ENCODE measurements at places on chromosomes 4 and X. TPM values are rescaled to one million over a fixed set of nuclear protein-coding genes. Genes with fewer than 3 reads are reported as not detected.

The FMR1NB gene
- not detected for total RNA-seq

The RBMXL3 gene
- not detected for total RNA-seq

The PRPS1 gene
- 151 TPM for total RNA-seq

The IL2 gene
- total RNA-seq = 1,394 TPM

The F9 gene
- total RNA-seq = not detected

The ARMCX4 gene
- total RNA-seq = 4.6 TPM

The MAGEA9B gene
- total RNA-seq = not detected

The NEK1 gene
- total RNA-seq = 6.6 TPM

- peak; percentile 45 for DNase-seq
Measured at GRCh38 chrX:69615779-69616456, at the start of gene EDA. Gene EDA (plus strand): TSS chrX:69616113.

- DNase-seq = no peak
Measured at GRCh38 chr4:72358483-72358882, 210.5 kb downstream of the ADAMTS3 start.

DNA sequence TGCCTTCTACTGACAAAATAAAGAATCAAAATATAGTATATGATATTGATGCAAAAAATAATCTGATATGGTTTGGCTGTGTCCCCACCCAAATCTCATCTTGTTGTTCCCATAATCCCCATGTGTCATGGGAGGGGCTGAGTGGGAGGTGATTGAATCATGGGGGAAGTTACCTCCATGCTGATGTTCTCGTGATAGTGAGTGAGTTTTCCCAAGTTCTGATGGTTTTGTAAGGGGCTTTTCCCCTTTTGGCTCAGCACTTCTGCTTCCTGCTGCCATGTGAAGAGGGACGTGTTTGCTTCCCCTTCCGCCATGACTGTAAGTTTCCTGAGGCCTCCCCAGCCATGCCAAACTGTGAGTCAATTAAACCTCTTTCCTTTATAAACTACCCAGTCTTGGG is 70.2 kb downstream of the TMEM165 start:
- DNase-seq = no peak

GRCh38 chrX:37993837-37994619 is 12.3 kb upstream of the SYTL5 start:
- no peak for DNase-seq

- DNase-seq = no peak
Measured at GRCh38 chr4:169604903-169605331, 7.5 kb downstream of the NEK1 start.

DNA sequence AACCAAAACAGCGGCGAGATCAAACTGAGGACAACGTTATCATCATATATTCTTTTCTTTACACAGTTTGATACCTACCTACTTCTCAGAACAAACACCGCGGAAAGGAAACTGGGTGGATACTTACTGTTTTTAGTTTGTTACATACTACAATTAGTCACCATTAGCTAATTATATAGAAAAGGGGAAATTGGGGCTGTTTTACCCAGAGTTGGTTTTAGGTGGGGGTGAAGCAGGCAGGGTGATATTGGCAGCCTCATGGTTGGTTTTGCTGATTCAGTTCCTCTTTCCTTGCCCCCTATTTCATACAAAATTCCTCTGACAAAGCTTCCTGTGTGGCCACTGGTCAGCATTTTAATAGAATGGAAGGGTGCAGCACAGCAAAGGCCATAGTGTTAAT is 77.8 kb downstream of the SORBS2 start:
- DNase-seq = no peak

DNA sequence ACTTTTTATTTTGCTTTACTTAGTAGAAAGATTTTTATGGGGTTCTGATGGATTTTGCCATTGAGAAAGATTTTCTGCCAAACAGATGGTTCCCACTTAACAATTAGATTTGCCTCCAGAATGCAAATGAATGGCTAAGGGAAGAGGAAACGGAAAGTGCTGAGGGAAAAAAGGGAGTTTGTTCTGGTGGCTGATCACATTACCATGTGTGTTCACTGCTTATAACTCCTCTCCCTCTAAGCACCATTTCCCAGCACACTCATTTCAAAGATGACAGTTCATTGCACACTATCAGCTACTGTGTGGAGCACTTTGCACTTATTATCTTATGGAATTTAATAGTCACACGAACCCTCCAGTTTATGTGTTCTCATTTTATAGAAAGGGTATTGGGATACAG is 68.0 kb upstream of the GRID2 start:
- no peak for DNase-seq

DNA sequence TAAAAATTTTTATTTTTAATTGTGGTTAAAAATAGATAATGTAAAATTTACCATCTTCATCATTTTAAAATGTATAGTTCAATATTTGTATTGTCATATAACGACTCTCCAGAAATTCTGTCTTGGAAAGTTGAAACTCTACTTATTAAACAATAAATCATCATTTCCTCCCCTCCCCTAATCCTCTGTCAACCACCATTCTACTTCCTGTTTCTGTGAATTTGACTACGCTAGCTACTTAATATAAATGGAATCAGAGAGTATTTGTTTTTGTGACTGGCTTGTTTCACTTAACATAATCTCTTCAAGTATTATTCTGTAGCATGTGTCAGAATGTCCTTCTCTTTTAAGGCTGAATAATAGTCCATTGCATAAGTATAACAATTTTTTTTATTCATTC is 729.0 kb upstream of the AADAT start:
- no peak for DNase-seq

DNA sequence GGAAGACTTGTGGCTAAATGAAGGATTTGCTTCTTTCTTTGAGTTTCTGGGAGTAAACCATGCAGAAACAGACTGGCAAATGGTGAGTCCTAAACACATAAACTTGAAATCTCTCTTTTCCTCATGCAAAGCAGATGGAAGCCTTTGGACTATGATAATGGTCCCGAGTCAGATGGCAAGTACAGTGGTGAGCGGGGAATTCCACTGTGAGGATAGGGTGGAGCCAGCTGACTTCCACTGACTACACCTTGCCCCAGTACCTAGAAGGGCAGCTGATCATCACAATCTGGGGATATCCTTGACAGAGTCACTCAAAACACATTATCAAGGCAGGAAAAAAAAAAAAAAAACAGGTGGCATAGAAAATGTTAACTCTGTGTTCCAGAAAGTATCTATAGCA is 34.3 kb downstream of the ENPEP start:
- DNase-seq = no peak

GRCh38 chr4:71775449-71775848 is 8.4 kb downstream of the GC start:
- DNase-seq = no peak

DNA sequence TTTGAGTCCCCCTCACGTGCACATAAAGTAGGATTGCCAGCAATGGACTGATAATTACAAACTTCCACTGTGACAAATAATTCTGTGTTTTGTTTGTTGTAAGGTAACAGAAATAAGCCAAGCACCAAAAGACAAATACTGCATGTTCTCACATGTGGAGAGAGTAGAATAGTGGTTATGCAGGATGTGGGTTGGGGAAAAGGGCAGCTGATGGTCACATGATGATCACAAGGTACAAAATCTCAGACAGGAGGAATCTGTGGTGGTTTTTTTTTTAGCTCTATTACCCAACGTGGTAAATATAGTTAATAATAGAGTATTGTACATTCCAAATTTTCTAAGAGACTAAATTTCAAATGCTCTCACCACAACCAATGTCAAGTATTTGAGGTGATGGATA is 182.3 kb downstream of the BANK1 start:
- DNase-seq = no peak

DNA sequence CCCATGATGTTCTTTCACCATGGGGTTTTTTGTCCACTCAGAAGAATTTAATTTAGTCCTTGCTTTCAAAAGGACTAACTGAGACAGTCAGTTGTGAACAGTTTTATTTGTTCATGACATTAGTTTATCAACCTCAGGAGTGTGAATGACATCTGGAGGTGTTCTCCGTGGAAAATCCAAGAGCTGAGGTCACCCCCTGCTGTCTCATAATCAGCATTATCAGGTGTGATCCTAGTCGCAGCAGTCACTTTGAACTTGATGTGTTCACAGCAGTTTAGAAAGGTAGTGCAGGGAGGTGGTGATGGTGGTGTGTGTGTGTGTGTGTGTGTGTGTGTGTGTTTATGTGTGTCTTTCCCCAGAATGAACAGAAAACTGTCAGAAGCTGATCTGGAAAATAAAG is 1760.8 kb upstream of the PCDH10 start:
- no peak for DNase-seq

GRCh38 chrX:13520936-13521335 is 48.5 kb upstream of the EGFL6 start:
- DNase-seq = no peak

GRCh38 chrX:72604705-72605104 is 32.1 kb upstream of the HDAC8 start:
- DNase-seq = no peak

DNA sequence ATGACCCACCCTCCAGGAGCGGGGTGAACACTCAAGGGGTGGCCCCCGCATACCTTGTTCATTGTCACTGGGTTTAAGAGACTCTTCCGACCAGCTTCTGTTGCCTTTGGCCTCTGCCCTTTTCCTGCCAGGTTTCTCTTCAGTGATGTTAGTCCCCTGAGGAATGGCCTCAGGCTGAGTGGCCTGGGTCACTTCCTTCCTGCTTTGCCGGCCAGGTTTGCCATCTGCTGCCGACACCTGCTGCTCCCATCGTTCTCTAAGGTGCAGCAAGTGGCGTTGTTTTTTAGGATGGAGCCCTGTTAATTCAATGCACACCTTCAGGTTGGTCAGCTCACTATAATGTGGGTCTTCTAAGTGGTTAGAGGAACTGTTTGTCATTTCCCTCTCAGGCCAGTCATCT is 34.2 kb downstream of the BCOR start:
- DNase-seq = no peak

DNA sequence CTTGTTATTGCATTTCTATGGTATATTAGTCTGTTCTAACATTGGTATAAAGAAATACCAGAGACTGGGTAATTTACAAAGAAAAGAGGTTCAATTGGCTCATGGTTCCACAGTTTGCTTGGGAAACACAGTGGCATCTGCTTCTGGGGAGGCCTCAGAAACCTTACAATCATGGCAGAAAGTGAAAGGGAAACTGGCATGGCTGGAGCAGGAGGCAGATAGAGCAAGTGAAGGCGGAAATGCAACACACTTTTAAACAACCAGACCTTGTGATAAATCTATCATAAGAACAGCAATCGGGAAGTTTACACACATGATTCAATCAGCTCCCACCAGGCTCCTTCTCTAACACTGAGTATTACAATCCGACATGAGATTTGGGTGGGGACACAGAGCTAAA is 346.6 kb upstream of the GNPDA2 start:
- no peak for DNase-seq

DNA sequence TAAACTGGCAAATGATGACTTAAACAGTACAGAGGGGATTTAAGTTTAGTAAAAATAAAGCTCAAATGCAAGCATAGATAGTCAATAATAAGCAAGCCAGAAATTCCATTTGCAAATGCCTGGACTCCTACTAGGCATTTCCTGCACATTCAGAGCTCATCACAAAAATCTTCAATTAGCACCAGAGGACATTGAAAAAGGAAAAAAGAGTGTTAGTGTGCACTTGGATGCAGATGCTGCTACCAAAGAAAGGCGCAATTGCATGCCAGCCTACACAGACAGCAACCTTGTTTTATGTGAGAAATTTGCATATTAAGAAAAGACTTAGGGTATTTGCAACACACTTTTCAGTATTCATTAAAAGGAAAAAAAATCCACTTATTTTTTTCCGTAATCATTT is 282.1 kb downstream of the GRIA2 start:
- DNase-seq = no peak

DNA sequence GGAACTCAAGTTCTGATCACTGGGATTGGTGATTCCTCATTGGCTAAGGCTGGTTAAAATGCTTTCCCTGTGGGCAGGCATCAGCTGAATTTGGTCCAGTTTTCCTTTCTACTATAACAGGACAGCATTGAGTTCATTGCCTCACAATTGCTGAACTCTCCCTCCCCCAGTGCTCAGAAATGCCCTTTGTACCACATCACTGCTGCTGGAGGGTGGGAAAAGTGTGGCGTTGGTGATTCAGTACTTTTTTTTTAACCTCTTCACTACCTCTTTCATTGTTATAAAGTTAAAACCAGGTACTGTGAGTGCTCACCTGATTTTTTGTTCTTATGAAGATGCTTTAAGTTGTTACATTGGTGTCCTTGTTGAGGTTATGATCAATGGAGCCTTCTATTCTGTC is 69.3 kb upstream of the IL2 start:
- no peak for DNase-seq

DNA sequence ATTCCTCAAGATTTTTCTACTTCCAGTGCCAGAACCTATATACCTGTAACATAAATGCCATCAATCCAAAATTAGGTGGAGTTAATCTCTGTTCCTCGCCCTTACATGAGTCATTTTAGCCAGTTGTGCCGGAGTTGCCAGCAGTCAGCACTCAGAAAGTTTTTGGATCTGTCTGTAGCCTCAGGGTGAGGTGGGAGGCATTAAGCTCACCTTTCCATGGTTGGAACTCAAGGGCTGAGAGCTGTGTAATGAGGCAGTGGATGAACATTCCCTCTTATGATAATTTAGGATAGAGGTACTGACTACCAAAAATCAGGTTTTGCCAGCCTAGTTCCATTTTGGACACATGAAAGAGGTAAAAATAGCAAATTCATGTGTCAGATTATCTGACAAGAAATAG is 1553.1 kb upstream of the ADGRL3 start:
- DNase-seq = no peak

GRCh38 chr4:157896726-157897125 is 276.1 kb downstream of the GASK1B start:
- no peak for DNase-seq

DNA sequence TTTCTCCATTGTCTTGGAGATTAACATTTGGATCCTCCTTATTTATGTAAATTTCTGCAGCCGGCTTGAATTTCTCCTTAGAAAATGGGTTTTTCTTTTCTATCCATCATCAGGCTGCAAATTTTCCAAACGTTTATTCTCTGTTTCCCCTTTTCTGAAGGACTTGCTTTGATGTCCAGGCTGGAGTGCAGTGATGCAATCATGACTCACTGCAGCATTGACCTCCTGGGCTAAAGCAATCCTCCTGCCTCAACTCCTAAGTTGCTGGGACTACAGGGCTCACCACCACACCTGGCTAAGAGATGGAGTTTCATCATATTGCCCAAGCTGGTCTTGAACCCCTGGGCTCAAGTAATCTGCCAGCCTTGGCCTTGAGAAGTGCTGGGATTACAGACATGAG is 144.0 kb upstream of the ZXDB start:
- no peak for DNase-seq

- DNase-seq = peak; percentile 65
Measured at GRCh38 chrX:40108959-40109287, 11.2 kb upstream of the BCOR start.

GRCh38 chr4:33941854-33942253 is 2302.5 kb downstream of the ARAP2 start:
- no peak for DNase-seq

Measured in activated T-cell treated with anti-CD3 and anti-CD28 coated beads, Interleukin-2, amount 50 U/mL, for 4 hours (primary cell).